ENCODE measurements at places on chromosomes 1 and 21. TPM values are rescaled to one million over a fixed set of nuclear protein-coding genes. Genes with fewer than 3 reads are reported as not detected.

Gene SYT11
- total RNA-seq: 30.3 TPM

Gene SORT1
- total RNA-seq: 37.5 TPM

- H3K4me3 ChIP-seq: no peak overlapping the region
- no peaks in the 10 kb centered on the region for H3K27me3 ChIP-seq
- no peak for DNase-seq
- H3K4me1 ChIP-seq: no peaks in the 10 kb centered on the region
- no peaks in the 10 kb centered on the region for H3K36me3 ChIP-seq
Measured at GRCh38 chr1:87450615-87451209, 122.0 kb downstream of the LMO4 start.

DNA sequence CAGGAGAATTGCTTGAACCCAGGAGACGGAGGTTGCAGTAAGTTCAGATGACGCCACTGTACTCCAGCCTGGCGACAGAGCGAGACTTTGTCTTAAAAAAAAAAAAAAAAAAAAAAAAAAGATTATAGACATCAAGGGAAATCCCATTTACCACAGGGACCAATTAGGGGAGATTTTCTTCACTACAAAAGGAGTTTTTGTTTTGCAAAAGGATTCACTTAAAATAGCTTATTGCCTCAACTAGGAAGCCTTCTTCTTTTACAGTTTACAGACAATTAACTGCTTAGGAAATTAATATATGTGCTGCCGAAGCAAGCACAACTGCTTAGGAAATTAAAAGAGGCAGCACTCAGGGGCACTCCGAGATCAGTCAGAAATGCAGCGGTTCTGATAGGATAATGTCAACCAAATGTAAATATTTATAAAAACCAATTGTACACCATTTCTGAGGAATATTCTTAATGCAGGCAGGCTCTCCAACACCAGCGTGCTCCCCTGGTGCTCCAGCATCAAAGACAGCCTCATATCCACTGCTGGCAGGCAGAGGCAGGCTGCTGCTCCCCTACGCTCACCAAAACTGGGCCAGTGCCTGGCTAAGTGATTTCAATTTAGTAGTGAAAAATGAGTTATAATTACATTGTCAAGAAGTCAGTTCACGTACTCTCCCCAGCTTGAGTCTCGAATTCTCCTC, 107.9 kb upstream of the RAB4A start:
- no peak overlapping the region for H3K4me3 ChIP-seq
- no peaks in the 10 kb centered on the region for H3K27me3 ChIP-seq
- H3K4me1 ChIP-seq: no peaks in the 10 kb centered on the region
- DNase-seq: no peak

DNA sequence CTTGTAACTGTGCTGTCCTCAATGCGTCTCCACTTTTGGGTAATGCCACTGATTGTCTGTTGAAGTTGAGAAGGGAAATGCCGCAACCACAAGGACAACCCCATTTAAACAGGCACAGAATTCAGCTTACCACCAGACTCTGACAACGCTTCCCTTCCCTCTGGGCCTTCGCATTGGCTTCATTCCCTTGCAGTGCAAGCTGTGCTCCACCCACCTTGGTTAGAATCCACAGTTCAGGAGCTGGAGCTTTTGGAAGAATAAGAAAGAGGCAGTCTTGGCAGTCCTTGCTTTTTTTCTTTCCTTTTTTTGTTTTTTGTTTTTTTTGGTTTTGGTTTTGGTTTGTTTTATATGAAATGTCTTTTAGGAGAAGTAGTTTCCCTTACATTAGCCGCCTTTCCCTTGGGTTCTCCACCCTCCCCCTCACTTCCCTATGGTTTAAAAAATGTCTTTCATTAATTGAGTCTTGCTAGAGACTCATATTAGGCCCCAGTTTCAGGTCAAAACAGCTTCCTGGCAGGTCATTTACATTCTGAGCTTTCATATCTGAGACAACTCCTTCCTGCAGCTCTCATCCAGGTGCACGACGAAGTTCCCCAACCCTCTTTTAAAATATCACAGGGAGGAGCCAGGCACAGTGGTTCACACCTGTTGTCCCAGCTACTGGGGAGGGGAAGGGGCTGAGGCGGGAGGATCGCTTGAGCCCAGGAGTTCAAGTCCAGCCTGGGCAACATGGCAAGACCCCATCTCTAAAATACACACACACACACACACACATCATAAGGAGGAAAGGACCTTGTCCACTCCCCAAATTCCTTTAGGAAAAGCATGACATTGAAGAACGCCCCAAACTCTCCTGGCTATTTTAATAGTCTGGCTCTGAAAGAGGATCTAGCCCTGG, 20.7 kb upstream of the LAX1 start:
- no peaks in the 10 kb centered on the region for H3K27me3 ChIP-seq
- peak; percentile 66 for DNase-seq
- H3K4me1 ChIP-seq: no peaks in the 10 kb centered on the region

- H3K4me1 ChIP-seq: peaks cover 3% of the 10 kb centered on the region
- peak; percentile 55 for DNase-seq
- no peak overlapping the region for H3K27ac ChIP-seq
- H3K27me3 ChIP-seq: peaks cover 15% of the 10 kb centered on the region
- no peak overlapping the region for H3K4me3 ChIP-seq
Measured at GRCh38 chr1:21647431-21648351, 21.5 kb downstream of the RAP1GAP start.

Gene FCMR
- 0.33 TPM for total RNA-seq

GRCh38 chr1:81542196-81542595, 258.5 kb upstream of the ADGRL2 start:
- no peaks in the 10 kb centered on the region for H3K36me3 ChIP-seq
- H3K27me3 ChIP-seq: no peaks in the 10 kb centered on the region
- no peak for DNase-seq

Gene DNAJC28
- total RNA-seq: 2.3 TPM

GRCh38 chr1:244371242-244372141, 80.2 kb downstream of the ADSS2 start:
- DNase-seq: no peak
- H3K4me1 ChIP-seq: no peaks in the 10 kb centered on the region
- H3K4me3 ChIP-seq: no peak overlapping the region
- no peaks in the 10 kb centered on the region for H3K36me3 ChIP-seq

Gene OMA1
- 47.1 TPM for total RNA-seq

- no peaks in the 10 kb centered on the region for H3K27me3 ChIP-seq
- peaks cover 9% of the 10 kb centered on the region for H3K4me1 ChIP-seq
- peak; percentile 66 for DNase-seq
- no peak overlapping the region for H3K4me3 ChIP-seq
- no peaks in the 10 kb centered on the region for H3K36me3 ChIP-seq
- peak overlapping the region; percentile 36 for H3K27ac ChIP-seq
Measured at GRCh38 chr1:219339466-219339865, 165.8 kb downstream of the LYPLAL1 start.

DNA sequence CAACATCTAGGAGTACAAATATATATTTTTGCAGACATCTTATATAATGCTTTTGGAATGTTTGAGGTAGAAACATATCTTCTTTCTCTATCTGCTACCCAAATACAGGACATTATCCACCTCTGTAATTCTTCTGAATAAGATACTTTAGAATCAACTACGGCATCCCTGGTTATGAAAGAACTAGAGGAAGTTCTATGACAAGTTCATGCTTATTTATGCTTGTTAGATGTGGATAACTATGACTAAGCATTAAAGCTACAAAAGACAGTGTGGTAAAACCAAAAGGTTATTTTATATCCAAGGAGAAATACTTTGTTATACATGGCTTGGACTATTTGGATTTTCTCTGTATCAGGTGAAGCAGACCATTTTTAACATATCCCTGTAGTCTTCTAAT, 894.0 kb downstream of the KCNT2 start:
- no peaks in the 10 kb centered on the region for H3K27me3 ChIP-seq
- H3K4me3 ChIP-seq: no peak overlapping the region

Gene STUM
- total RNA-seq: not detected

GRCh38 chr21:29786496-29787360, 153.1 kb downstream of the GRIK1 start:
- H3K27ac ChIP-seq: no peak overlapping the region
- DNase-seq: no peak
- no peaks in the 10 kb centered on the region for H3K36me3 ChIP-seq
- H3K27me3 ChIP-seq: no peaks in the 10 kb centered on the region
- no peaks in the 10 kb centered on the region for H3K4me1 ChIP-seq

GRCh38 chr1:60035921-60036320, 37.6 kb downstream of the C1orf87 start:
- H3K27me3 ChIP-seq: no peaks in the 10 kb centered on the region
- H3K27ac ChIP-seq: no peak overlapping the region
- no peaks in the 10 kb centered on the region for H3K4me1 ChIP-seq
- DNase-seq: no peak
- no peaks in the 10 kb centered on the region for H3K36me3 ChIP-seq

DNA sequence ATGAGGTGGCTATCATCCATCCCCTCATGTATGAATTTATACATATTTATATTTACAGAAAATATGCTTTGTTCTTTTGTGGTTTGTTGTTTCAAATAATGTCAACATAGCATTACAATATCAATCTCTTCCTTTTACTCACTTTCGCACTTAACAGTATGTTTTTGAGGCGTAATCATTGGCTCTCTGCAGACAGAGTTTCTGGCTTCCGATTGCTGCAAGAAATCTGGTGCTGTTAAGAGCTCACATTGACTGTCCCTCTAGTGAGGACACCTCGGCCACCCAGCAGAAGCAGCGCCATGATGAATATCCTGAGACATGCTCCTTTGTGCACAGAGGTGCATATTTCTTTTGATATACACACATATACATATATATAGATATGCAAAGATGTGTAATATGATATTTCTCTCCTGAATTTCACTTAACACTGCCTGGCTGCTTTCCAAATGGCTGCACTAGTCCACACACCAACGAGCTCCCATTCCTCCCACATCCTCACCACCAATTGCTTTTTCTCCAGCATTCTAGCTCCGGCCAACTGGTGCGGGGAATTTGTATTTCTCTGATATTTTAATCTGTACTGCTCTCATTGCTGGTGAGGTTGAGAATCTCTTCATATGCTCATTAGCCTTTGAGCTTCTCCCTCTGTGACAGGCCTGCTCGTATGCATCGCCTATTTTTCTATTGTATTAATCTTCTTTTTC, 248.4 kb downstream of the SIPA1L2 start:
- no peaks in the 10 kb centered on the region for H3K4me1 ChIP-seq
- H3K27ac ChIP-seq: no peak overlapping the region
- DNase-seq: no peak
- H3K4me3 ChIP-seq: no peak overlapping the region

Gene GPR25
- not detected for total RNA-seq

DNA sequence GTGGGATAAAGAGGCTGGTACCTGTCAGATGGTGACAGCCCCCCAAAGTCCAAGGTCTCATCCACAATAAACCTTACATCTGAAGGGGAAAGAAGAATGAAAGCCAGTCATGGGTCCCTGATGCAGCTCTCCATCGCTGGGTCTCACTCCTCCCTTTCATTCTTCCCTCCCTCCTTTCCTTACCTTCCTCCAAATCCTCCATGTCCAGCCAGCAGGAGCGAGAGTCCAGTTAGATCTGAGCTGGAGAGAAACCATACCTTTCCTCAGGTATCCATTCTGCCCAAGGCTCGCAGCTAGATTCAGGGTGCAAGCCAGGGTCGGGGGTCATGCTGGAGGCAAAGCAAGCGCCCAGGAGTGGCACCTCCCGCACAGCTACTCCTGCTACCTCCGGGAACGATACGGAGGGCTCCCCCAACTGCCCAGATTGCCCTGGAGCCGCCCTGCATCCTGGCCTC, 421 bp downstream of the PSRC1 start:
- H3K27me3 ChIP-seq: no peaks in the 10 kb centered on the region
- H3K27ac ChIP-seq: peak overlapping the region; percentile 80
- H3K4me3 ChIP-seq: peak overlapping the region; percentile 85
- no peaks in the 10 kb centered on the region for H3K36me3 ChIP-seq
- peaks cover 2% of the 10 kb centered on the region for H3K4me1 ChIP-seq

DNA sequence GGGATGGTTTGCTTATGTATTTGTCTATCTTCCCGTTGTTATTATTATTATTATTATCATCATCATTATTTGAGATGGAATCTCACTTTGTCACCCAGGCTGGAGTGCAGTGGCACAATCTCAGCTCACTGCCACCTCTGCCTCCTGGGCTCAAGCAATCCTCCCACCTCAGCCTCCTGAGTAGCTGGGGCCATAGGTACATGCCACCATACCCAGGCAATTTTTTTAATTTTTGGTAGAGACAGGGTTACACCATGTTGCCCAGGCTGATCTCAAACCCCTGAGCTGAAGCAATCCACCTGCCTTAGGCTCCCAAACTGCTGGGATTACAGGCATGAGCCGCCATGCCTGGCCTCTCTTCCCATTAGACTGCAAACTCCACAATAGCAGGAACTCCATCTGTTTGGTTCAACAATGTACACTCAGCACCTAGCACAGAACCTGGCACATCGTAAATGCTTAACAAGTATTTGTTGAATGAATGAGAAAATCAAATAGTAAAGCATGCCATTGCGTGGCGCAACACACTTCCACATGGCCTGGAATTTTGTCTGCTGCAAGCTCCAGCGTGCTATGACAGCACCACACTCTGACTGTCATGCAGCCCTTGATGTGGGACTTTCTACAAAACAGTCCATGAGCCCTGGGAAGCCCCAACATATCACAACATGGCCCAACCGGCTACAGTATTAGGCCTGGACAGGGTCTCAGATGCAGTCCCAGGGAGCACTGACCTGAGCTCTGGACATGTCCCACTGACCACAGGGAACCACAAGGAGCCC, 3.8 kb upstream of the TINAGL1 start:
- no peak overlapping the region for H3K4me3 ChIP-seq
- H3K27ac ChIP-seq: peak overlapping the region; percentile 59
- no peak for DNase-seq
- H3K4me1 ChIP-seq: peaks cover 40% of the 10 kb centered on the region

GRCh38 chr1:28965271-28965870, 51.0 kb downstream of the EPB41 start:
- H3K4me1 ChIP-seq: no peaks in the 10 kb centered on the region
- no peak for DNase-seq
- no peaks in the 10 kb centered on the region for H3K36me3 ChIP-seq
- no peak overlapping the region for H3K4me3 ChIP-seq

GRCh38 chr1:27413004-27413403, 20.6 kb downstream of the GPR3 start:
- H3K36me3 ChIP-seq: peaks cover 15% of the 10 kb centered on the region
- H3K27me3 ChIP-seq: no peaks in the 10 kb centered on the region
- DNase-seq: no peak
- H3K4me3 ChIP-seq: no peak overlapping the region
- peaks cover 2% of the 10 kb centered on the region for H3K4me1 ChIP-seq

DNA sequence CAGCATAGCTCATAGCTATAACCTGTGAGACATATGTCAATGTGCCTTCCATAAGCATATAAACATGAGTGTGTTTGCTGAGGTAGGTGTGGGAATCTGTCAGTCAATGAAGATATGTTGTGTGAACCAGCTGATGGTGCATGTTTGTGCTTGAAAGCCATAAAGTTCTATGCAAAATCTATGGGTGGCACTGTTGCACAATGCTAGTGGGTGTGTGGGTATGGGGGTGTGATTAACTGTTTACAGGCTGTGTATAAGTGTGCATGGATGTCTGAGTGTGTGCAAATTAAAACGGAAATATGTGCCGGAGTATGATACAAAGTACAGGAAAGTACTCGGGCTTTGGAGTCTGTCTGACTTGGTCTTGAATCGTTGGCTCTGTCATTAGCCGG, 1.0 kb upstream of the ATP2B4 start:
- no peak overlapping the region for H3K4me3 ChIP-seq
- H3K27me3 ChIP-seq: no peaks in the 10 kb centered on the region
- H3K4me1 ChIP-seq: peaks cover 7% of the 10 kb centered on the region
- peak; percentile 75 for DNase-seq
- H3K27ac ChIP-seq: peak overlapping the region; percentile 57

GRCh38 chr1:32771561-32772280, 45.4 kb downstream of the YARS1 start:
- no peak for DNase-seq
- H3K27ac ChIP-seq: no peak overlapping the region
- no peak overlapping the region for H3K4me3 ChIP-seq
- H3K4me1 ChIP-seq: peaks cover 8% of the 10 kb centered on the region
- no peaks in the 10 kb centered on the region for H3K27me3 ChIP-seq

Gene LRRC3
- 0.26 TPM for total RNA-seq

Measured in fibroblast of lung (primary cell).